ENCODE measurements at places on chromosomes 3 and 15. TPM values are rescaled to one million over a fixed set of nuclear protein-coding genes. Genes with fewer than 3 reads are reported as not detected.

MESP2 gene
- 1.2 TPM for total RNA-seq

ANKRD63 gene
- 0.30 TPM for total RNA-seq

TMEM42 gene
- total RNA-seq: 14.7 TPM

DNA sequence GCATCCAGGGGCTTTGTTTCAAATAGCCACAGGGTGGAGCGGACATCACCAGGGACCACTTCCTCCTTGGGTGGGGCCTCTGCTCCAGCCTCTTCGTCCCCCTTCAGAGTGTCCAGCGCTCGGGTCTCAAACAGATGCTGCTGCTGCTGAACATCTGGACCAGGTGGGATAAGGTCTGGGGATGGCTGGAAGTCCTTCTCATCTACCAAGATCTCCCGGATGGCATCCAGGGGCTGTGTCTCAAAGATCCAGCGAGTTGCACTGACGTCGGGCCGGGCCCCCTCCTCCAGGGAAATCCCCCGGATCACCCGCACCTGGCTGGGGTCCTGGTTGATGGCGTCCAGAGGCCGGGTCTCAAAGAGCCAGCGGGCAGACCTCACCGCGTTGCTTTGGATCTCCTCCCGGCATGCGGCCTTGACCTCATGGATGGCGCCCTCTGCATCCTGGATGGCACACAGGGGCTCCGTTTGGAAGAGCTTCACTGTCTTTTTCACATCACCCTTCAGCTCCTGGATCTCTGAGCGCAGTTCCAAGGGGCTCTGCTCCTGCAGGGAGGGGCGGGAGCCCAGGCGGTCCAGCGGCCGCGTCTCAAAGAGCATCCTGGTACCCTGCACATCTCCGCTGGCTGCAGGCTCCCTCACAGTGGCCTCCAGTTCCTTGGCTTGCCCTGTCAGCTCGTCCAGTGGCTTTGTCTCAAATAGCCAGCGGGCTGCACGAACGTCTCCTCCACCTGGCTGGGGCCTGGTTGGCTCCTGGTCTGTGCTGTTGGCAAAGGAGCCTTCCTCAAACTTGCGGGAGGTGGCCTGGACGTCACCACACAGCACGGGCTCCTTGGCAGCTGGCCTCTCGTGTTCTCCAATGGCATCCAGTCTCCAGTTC lies 3.9 kb downstream of the XIRP1 start:
- DNase-seq: no peak

DNA sequence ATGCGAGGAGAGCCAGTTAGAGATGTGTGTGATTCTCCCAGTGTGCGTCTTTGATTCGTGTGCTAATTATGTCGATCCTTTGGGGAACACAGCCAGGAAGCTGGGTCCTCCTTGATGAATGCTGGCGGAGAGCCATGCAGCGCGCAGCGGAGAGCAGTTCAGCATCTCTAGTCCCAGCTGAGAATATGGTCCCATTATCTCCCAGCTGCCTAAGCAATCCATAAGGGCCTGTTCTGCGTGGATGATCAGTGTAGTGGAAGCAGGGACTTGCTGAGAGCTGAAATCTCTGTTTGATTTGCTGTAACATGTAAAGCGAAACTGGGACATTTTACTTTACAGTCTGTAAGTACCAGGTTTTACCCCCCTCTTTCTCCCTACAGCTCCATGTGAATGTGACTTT lies 412.7 kb downstream of the CNTN4 start:
- DNase-seq: no peak

DNA sequence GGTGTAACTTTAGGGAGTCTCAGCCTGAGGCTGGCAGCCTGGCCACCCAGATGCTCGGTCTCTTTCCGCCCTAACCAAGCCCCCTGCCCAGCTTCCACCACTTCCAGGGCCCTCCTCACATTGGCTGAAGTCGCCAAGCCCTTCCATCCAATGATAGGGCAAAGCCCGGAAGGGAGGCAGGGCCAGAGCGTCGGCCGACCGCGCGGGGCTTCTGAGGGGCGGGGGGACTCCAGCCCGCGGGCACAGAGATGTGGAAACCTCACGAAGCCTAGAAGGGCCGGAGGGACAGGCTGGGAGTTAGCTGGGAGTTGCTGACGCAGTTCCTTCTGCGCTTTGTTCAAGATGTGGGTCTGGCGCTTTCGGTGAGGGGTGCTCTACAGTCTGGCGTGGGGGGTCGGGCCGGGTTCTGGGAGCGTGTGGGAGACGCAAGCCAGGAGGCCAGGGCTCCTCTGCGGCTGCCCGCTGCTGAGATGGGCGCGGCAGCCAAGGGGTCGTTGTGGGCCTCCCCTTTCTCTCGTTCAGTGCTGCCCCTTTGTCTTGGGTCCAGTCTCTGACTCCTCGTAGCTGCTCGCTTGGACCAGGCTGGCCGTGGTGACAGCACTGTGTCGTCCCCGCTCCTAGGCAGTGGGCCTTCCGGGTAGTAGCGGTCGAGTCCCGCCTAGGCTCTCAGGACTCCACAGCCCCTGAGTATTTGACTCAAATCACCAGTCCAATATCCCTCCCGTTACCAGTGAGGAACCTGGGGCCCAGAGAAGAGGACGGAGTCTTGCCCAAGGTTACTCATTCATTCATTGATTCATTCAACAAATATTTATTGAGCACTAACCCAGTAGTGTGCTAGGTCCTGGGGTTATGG lies at the start of gene ZNF660:
Gene ZNF660 (plus strand): TSS at position 319 of the 856 bp plus-strand sequence. CDS start 9,230 bp downstream, outside the sequence.
- peak; percentile 92 for DNase-seq

DNA sequence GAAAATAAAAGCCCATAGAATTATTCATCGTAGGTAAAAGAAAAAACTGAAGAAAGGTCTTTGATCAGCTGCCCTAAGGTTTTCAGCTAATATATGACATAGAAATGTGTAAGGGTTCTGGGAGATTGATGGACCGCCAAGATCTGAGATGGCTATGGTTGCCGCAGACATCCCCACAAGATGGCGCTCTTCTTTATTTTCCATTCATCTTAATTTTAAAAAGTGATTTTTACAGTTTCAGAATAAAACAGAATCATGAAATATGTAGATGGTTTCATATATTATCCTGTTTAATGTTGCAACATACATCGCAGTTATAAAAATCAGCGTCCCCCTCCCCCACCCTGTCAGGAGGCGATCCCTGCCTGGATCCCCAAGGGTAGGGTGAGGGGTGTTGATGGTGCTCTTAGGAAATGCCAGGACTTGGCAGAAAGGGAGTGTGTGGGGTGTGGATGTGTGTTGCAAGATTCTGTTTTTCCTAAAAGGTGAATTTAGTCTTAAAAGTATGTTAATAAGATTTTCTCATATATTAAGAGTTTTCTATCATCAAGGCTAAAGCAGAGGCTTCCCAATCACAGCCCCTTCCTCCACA lies 68.8 kb downstream of the ANXA2 start:
- DNase-seq: peak; percentile 55

DNA sequence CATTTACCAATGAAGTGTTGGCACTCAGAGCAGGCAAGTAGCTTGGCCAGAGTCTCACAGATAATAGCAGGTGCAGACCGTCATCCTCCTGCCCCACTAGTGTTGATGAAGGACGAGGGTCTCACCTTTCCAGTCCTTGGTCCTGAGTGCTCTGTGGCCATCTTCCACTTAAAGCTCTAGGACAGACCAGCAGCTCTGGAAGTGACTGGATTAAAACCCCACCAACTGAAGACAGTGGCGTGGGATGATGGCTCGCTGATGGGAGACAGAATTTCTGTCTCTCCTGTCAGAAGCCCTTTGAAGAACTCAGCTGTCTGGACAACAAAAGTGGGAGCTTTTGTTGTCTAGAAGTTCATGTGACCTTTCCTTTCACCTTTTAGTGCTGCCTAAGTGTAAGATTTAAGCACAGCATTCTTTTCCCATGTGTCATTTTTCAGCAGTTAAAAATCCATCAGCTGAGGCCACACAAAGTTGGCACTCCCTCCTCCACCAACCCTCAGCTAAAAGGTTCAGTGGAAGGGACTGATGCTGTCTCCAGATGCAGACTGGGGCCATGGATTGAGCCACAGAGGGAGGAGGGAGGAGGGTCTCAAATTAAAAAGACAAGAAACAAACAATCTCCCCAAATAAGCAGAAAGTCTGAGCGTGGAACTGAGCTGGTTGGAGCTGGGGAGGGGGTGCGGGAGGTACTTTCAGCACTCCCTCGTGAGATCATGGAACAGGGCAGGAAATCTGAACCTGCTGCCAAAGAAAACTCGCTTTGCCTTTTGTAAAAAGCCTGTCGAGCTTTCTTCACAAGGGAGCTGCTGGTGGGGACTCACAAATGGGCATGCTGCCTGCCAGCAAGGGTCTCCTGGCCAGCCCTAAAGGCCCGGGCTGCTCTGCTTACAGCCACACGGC lies 148.5 kb upstream of the CTDSPL start:
- DNase-seq: no peak

DNA sequence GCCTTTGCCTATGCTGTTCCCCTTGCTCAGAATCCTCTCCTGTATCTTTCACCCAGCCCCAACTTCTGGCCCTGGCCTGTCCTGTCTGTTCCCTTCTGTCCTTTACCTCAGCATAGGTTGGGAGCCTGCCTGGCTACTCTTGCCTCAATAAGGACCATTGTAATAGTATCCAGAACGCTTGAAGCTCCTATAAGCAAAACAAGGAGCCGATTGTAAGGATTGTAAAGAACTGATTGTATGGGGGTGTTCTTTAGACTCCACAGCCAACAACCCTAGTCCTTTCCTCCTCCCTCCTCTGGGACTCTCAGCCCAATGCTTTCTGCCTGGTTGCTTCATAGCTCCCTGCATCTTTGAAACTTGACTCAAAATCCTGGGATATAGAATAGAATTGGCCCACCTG lies 18.7 kb upstream of the RAD54L2 start:
- no peak for DNase-seq

- no peak for DNase-seq
These were observed 123.1 kb downstream of the APBA2 start for GRCh38 chr15:29008846-29009245.

GRCh38 chr15:94259121-94259751 lies 27.9 kb downstream of the MCTP2 start:
- no peak for DNase-seq

Data from hepatocyte (in vitro differentiated cells).